ENCODE measurements at places on chromosomes 7 and 10.
A peak's percentile ranks its signal among the peaks of the same experiment; 100 is the strongest.

DNA sequence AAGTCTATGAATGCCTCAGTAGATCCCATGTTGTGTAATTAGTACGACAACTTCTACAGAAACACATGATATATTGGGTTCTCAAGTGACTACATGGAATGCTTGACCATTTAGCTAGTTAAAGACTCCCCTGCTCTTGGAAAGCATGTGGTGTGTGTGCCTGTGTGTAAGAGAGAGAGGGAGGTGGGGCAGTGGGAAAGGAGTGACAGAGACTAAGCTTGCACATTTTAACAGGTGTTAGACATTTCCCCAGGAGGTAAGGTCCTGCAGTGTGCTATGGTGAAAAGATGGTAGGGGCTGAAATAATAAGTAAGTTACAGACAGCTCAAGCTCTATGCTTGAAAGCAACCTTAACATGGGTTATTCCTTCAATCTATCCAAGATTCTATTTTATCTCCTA lies 241.7 kb upstream of the GHITM start:
- DNase-seq, result no peak

DNA sequence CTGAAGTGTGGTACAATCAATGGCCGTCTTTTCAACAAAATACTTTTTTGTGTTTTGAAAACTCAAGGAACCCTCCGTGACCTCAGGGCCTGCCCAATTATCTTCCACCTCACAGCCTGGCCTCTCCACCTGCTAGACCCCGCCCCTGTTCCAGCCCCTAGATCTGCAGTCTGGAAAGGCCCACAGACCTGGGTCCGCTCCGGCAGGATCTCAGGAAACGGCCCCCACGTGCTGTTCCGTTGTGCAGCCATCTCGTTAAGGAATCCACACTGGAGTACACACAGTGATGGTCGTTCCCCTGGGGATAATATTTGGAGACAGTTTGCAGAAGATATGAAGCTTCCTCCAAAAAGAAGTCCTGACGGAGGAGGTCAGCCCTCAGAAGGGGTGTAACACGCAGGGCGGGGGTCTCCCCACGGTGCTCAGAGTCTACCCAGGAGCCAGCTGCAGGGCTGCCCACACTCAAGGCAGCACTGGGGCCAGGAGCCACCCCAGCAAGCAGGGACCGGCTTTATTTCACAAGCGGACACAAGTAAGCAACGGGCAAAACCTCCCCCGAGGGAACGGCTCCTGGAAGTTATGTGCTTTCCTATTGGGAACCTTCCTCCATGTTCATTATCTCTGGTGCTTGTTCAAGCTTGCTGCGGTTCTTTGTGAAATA lies 73.4 kb downstream of the TCERG1L start:
- peak; percentile 66 for DNase-seq

GRCh38 chr7:122893486-122893885 lies 7.2 kb upstream of the CADPS2 start:
- no peak for DNase-seq

- DNase-seq, result no peak
Observed at GRCh38 chr7:45986355-45987298, 65.6 kb upstream of the IGFBP3 start.

DNA sequence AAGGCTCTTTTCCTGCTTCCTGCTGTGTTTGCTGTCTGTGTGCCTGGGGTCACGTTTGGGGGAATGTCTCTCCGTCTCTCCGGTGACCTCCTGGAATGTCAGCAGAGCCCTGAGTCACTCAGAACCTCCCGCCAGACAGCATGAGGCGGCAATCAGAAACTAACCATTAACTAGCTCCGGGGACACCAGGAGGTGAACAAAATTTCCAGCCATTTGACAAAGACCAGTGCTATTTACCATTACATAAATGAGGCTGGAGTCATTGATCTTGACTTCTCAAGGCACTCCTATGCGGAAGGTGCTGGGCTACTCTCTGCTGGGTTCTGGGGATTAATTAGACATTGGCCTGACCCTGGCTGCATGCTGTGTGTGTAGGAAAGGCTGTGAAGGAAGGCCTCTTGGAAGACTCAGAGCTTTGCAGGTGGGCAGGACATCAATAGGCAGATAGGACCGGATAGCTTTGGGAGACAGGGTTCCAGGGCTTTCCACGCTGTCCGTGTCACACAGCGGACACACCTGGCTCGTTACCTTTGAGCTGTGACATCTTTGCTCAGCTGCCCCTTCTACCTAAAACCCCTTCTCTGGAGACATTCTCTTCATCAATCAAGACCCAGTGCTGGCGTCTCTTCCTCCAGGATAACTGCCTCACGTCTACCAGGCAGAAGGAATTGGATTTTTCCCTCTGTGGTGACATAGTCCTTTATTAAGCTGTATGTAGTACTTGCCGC lies 77.0 kb downstream of the PFKFB3 start:
- DNase-seq, result no peak

GRCh38 chr7:44161371-44161770 lies 20.2 kb upstream of the MYL7 start:
- DNase-seq, result no peak

- DNase-seq, result peak; percentile 96
Observed at GRCh38 chr10:93702210-93703001, at the start of gene FRA10AC1. FRA10AC1 (minus strand) TSS chr10:93702592; CDS start chr10:93700106, 2,486 bp downstream.

DNA sequence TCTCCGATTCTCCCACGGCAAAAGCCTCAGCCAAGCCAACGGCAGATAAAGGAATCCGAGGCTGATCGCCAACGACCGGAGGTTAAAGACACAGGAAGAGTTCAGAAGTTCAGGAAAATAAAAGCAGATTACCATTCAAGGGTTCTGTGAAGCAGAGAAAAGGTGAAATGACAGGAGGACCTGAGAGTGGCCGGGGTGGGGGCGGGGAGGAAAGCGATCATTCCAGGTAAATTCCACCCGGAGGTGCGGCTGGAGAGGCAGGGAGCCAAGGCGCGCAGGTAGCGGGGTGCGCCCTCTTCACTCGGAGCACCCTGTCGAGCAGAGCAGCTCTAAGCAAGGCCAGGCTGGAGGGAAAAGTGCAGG lies 35.3 kb upstream of the SEPHS1 start:
- no peak for DNase-seq

GRCh38 chr7:152615031-152615741 lies 60.8 kb downstream of the XRCC2 start:
- DNase-seq, result no peak

- DNase-seq, result no peak
Observed at GRCh38 chr7:13151978-13152377, 464.5 kb downstream of the ARL4A start.

DNA sequence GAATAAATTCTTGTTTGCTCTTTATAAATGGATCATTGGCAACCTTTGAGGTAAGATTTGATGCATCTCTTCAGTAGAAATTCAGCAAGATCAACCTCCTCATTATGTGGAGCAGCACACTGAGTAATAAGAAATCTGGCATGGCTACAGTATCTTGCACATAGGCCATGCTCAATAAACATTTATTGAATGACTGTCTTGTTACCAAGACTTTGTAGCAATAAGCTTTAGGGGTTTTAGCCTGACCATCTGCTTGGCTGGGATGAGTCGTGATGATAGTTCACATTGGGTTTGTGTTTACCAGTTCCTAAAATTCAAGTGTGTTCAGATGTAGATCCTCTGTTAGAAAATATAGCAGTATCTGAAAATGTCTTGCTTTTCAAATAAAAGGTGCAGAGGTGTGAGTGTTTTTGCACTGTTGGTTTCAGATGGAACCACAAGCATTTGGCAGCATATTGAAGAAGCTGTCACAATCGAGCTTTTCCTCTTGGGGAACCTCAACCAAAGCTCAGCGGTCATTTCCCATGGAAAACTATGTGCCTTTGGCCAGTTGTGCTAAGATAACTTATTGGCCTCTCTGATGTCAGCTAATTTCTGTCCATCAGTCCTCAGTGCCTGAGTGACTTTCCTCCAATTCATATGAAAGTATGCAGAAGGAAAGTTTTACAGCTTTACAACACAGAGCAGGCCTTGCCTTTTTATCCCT lies 442.6 kb downstream of the GFRA1 start:
- no peak for DNase-seq

GRCh38 chr10:10772411-10772810 lies 245.3 kb upstream of the CELF2 start:
- no peak for DNase-seq

GRCh38 chr10:126042354-126042753 lies 146.0 kb downstream of the FANK1 start:
- DNase-seq, result no peak
